ENCODE measurements at places on chromosomes 4 and X.

GRCh38 chr4:68272860-68273259, 27.4 kb upstream of the TMPRSS11B start:
- no peak for DNase-seq

GRCh38 chr4:62640296-62640695, 1440.2 kb downstream of the ADGRL3 start:
- no peak for DNase-seq

DNA sequence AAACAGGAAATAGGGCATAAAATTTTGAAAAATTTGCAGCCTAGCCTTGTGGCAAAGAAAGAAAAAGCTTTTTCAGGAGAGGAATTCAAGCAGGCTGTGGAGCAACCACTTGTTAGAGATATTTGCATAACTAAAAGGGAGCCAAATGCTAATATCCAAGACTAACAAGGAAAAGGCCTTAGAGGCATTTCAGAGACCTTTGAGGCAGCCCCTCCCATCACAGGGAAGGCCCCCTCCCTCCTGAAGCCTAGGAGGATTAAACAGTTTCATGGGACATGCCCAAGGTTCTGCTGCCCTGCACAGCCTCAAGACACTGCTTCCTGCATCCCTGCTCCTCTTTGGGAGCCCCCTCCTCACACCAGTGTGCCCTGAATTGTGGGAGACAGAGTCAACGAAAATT, 275.4 kb upstream of the SFRP2 start:
- DNase-seq = no peak

DNA sequence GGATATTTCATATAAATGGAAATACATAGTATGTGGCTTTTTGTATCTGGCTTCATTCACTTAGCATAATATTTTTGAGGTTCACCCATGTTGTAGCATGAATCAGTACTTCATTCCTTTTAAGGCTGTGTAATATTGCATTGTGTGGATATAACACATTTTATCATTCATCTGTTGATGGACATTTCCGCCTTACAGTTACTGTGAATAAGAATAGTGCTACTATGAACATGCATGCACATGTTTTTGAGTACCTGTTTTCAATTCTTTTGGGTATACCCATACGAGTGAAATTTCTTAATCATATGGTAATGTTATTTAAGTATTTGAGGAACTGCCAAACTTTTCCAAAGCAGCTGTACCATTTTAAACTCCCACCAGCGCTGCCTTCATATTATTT, 539.6 kb upstream of the DIPK2B start:
- DNase-seq = no peak

DNA sequence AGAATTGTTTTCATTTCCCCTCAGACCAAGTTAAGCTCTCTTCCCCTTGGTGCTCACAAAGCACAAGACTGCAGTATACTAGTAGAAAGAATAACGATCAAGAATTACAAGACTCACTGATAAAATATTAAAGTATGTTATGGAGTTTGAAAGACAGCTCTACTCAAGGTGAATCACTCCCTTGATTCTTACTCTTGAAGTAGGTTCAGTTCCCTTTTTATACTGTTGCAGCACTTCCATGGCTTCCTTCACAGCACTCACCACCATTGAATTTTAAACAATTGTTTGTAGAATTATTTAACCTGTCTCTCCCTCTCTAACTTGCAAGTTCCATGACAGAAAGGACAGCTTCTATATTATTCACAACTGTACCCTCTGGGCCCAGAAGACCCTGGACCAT, 42.2 kb downstream of the CASK start:
- no peak for DNase-seq

DNA sequence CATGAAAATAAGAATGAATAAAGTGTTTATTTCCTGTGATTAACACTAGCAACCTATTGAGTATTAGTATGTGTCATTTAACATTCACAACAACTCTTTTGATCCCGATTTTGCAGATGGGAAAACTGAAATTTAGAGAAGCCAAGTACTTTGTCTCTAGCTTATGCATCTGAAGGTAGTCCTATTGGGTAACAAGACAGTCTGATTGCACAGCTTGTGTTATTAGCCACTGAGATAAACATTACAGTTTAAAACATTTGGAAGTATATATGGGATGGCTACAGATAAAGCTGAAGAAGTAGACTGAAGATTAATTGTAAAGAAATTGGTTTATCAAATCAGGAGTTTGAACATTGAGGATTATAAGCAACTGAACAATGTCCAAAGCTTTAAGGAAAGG, 99.6 kb upstream of the PDE5A start:
- DNase-seq = peak; percentile 38

- DNase-seq = no peak
These were observed 167.2 kb upstream of the WDR1 start for GRCh38 chr4:10283761-10284160.

Data from mesenchymal stem cell (in vitro differentiated cells and primary cell).